ENCODE measurements at places on chromosomes 2 and 18. TPM values are rescaled to one million over a fixed set of nuclear protein-coding genes. Genes with fewer than 3 reads are reported as not detected.

DNA sequence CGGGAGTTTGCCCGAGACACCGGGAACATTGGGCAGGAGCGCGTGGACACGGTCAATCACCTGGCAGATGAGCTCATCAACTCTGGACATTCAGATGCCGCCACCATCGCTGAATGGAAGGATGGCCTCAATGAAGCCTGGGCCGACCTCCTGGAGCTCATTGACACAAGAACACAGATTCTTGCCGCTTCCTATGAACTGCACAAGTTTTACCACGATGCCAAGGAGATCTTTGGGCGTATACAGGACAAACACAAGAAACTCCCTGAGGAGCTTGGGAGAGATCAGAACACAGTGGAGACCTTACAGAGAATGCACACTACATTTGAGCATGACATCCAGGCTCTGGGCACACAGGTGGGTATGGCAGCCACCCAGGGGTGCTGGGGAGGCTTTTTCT is 73.8 kb upstream of the EML6 start:
- H3K4me1 ChIP-seq = no peaks in the 10 kb centered on the region
- DNase-seq = no peak
- H3K27me3 ChIP-seq = no peaks in the 10 kb centered on the region
- H3K27ac ChIP-seq = no peak overlapping the region
- no peak overlapping the region for H3K4me3 ChIP-seq

DNA sequence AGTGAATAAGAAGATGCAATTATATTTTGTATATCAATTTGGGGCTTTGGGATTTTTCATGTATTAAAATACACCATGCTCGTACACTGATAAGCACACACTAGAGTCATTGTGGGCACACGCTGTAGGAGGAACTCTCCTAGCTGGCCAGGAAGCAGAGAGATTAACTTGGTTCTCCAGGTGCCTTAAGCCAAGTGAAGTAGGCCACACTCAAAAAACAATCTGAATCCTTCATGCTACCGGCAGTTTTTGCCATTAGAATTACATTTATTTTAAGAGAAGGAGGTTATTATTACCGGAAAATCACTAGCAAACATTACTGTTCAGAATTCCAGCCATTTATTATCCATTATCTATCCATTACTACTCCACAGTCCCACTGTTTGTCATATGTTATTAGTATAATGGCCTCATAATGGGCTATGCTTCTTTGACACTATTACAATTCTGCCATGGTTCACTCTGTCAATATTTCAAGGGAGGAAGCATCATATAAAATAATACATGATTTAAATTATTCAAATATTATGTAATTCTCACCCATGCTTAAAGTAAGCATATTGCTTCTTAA is 214.4 kb downstream of the L3MBTL4 start:
- H3K4me3 ChIP-seq = no peak overlapping the region
- no peaks in the 10 kb centered on the region for H3K36me3 ChIP-seq

DNA sequence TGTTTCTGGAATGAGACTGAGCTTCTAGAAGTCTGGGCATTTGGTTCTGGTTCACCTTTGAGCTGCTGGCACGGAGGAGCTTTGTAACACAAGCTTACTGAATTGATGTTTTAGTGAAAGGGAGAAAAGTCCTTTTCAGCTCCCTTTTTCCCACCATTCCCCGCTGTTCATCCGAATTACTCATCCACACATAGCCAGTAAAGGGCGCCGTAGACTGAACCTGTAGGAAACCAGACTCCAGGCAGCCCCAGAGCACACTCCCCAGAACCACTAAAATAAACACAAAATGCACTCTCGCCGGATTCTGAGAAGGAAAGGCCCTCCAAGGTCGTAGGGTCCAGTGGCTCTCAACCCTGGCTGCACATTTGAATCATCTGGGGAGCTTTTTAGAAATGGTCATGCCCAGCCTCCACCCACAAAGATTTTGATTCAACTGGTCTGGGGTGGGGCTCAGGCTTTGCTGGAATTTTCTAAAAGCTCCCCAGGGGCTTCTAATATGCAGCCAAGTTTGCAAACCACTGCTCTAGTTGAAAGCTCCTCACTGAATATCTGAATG is 29.6 kb downstream of the TCF7L1 start:
- H3K36me3 ChIP-seq = no peaks in the 10 kb centered on the region
- no peak overlapping the region for H3K4me3 ChIP-seq
- H3K27ac ChIP-seq = no peak overlapping the region
- no peak for DNase-seq
- no peaks in the 10 kb centered on the region for H3K4me1 ChIP-seq

GRCh38 chr2:165425556-165425955 is 43.9 kb upstream of the CSRNP3 start:
- no peak for DNase-seq
- no peak overlapping the region for H3K27ac ChIP-seq
- H3K36me3 ChIP-seq = no peaks in the 10 kb centered on the region
- no peaks in the 10 kb centered on the region for H3K27me3 ChIP-seq
- H3K4me1 ChIP-seq = no peaks in the 10 kb centered on the region

DNA sequence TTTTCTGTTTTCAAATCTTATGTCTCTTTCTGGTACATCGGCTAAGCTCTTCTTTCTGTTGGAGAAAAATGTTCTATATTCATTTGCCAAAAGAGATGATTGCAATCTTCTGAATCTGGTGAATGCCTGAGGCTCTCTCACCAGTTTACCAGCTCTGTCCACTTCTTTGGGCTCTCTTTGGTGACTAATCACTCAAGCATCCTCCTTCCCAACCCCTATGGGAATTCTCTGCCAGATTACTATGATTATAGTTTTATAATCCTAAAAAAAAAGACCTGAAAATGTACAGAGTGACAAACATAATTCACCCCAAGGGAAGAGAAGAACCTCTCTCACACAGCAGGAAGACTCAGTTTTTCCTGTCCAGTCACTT is 187.3 kb downstream of the CAMKMT start:
- H3K27ac ChIP-seq = no peak overlapping the region
- H3K36me3 ChIP-seq = no peaks in the 10 kb centered on the region
- H3K4me1 ChIP-seq = no peaks in the 10 kb centered on the region
- H3K27me3 ChIP-seq = no peaks in the 10 kb centered on the region
- H3K4me3 ChIP-seq = no peak overlapping the region

- no peak overlapping the region for H3K27ac ChIP-seq
- H3K27me3 ChIP-seq = no peaks in the 10 kb centered on the region
- no peak overlapping the region for H3K4me3 ChIP-seq
- DNase-seq = no peak
These were observed 14.4 kb downstream of the OTOF start for GRCh38 chr2:26463244-26464192.

- H3K27ac ChIP-seq = no peak overlapping the region
- no peaks in the 10 kb centered on the region for H3K4me1 ChIP-seq
- no peaks in the 10 kb centered on the region for H3K27me3 ChIP-seq
- no peak overlapping the region for H3K4me3 ChIP-seq
- DNase-seq = no peak
These were observed 84.2 kb downstream of the KLHL29 start for GRCh38 chr2:23469142-23469540.

DNA sequence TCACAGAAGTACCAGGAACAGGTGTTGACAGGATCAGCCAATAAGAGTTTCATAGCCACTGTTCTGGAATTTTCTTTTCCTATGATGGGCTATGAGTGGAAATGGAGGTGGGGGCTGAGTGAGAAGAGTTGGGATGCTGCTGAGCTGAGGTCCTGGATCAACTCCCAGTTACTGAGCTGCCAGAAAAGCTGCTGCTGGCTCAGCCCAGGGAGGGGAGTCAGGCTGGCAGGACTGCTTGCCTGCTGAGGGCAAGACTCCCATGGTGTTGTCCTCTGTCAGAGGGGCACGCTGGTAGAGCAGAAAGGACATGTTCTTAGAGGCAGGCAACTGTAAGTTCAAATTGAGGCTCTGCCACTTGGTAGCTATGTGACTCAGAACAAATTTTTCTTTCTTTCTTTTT is 11.8 kb downstream of the TPGS2 start:
- no peaks in the 10 kb centered on the region for H3K27me3 ChIP-seq
- H3K4me3 ChIP-seq = no peak overlapping the region
- no peaks in the 10 kb centered on the region for H3K36me3 ChIP-seq
- H3K4me1 ChIP-seq = no peaks in the 10 kb centered on the region

- no peaks in the 10 kb centered on the region for H3K27me3 ChIP-seq
- no peak for DNase-seq
- H3K27ac ChIP-seq = peak overlapping the region; percentile 88
- peaks cover 64% of the 10 kb centered on the region for H3K4me1 ChIP-seq
- peak overlapping the region; percentile 66 for H3K4me3 ChIP-seq
These were observed 465 bp upstream of the PLEKHA3 start for GRCh38 chr2:178479758-178480226.

DNA sequence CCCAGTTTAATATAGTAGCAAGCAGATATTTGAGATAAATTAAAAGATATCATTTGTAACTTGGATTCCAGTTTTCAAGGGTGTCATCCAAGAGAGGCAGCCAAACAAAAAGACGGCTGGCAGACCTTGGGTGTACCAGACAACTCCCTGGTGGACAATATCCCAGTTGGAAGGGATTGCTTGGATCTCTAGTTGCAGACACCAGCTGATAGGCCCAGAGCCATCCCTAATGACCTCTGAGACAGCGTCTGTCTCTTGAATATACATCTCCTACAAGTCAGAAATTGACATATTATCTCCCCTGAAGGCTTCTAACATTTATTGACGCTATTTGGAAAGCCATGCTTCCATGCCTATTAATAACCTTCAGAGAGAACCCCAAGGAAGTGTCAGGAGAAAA is 67.7 kb downstream of the ACVR1 start:
- H3K27ac ChIP-seq = no peak overlapping the region
- H3K4me3 ChIP-seq = no peak overlapping the region
- no peak for DNase-seq
- H3K36me3 ChIP-seq = no peaks in the 10 kb centered on the region
- no peaks in the 10 kb centered on the region for H3K27me3 ChIP-seq

- peak overlapping the region; percentile 62 for H3K4me3 ChIP-seq
- H3K4me1 ChIP-seq = peaks cover 29% of the 10 kb centered on the region
- no peaks in the 10 kb centered on the region for H3K27me3 ChIP-seq
These were observed 484 bp downstream of the ABCB6 start for GRCh38 chr2:219218217-219218731.

DNA sequence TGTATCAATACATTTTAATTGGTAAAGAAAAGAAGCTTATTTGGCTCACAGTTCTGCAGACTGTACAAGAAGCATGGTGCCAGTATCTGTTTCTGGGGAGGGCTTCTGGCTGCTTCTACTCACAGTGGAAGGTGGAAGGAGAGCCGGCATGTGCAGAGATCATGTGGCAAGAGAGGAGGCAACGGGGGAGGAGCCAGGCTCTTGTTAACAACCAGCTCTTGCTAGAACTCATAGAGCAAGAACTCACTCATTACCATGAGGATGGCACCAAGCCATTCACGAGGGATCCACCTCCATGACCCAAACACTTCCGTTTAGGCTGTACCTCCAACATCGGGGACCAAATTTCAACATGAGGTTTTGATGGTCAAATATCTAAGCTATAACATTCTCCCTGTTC is 7.5 kb downstream of the PARD6G start:
- H3K4me3 ChIP-seq = no peak overlapping the region
- H3K36me3 ChIP-seq = peaks cover 12% of the 10 kb centered on the region
- peaks cover 10% of the 10 kb centered on the region for H3K4me1 ChIP-seq
- no peak overlapping the region for H3K27ac ChIP-seq
- no peaks in the 10 kb centered on the region for H3K27me3 ChIP-seq

GRCh38 chr18:63317556-63317946 is 2.0 kb downstream of the BCL2 start:
- H3K4me3 ChIP-seq = peak overlapping the region; percentile 59
- peak overlapping the region; percentile 87 for H3K27ac ChIP-seq
- no peaks in the 10 kb centered on the region for H3K27me3 ChIP-seq
- no peaks in the 10 kb centered on the region for H3K36me3 ChIP-seq
- no peak for DNase-seq

- no peak overlapping the region for H3K27ac ChIP-seq
- H3K4me3 ChIP-seq = no peak overlapping the region
- H3K27me3 ChIP-seq = no peaks in the 10 kb centered on the region
- H3K4me1 ChIP-seq = peaks cover 41% of the 10 kb centered on the region
- no peaks in the 10 kb centered on the region for H3K36me3 ChIP-seq
These were observed 76.9 kb downstream of the DIS3L2 start for GRCh38 chr2:232038251-232038880.

DNA sequence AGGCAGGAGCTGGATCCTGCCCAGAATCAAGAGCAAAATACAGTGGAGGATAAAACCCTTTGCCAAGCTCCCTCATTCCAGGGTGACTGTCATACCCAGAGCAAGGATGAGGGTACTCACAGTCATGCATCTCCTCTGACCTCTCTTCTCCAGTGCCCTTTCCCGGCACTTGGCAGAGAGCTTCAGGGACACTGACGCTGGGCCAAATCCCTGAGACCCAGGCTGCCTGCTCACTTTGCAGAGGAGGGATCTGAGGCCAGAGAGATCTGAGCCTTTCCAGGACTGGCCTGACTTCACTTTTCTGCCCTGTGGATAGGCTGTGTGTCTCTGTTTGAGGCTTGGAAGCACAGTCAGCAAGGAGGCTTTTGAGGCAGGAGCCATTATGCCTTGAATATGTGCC is 330.0 kb downstream of the CELF4 start:
- no peaks in the 10 kb centered on the region for H3K4me1 ChIP-seq
- H3K4me3 ChIP-seq = no peak overlapping the region
- no peaks in the 10 kb centered on the region for H3K36me3 ChIP-seq
- no peaks in the 10 kb centered on the region for H3K27me3 ChIP-seq
- DNase-seq = no peak

DNA sequence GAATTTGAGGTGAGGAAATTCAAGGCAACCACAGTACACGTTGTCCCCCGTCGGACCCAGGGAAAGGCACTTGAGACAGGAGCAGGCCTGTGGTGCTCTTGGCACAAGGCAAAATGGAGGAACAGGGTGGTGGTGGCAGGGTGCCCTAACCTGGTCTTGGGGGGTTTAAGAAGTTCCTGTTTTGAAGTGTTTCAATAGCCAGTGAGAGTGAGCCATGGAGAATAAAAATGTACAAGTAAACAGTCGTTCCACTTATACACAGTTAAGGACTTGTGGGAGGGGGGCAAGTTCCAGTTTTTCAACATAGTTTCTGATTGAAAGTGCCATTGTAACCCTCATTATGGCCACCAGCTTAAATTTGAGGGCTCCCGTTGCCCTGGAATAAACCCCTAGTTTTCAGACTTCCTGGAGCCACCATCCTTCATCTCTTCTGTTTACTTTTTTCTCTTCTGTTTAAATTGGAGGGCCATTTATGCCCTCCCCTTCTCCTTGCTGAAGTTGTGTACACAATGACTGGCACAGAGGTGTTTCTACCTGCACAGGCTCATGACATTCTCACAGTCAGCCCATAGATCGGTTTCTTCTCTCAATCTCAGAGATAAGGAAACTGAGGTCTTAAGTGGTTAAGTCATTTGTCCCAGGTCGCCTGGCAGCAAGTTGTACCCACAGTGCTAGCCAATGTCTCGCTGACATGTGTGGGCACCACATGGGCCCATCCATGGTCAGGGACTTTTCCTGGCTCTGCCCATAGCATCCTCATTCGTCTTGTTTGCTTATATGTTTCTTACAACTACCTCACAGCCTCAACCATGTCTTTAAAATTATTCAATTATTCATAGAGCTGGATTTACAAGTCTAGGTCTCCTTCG is 66.0 kb upstream of the ST3GAL5 start:
- H3K4me1 ChIP-seq = peaks cover 4% of the 10 kb centered on the region
- no peaks in the 10 kb centered on the region for H3K27me3 ChIP-seq
- no peak overlapping the region for H3K4me3 ChIP-seq
- no peaks in the 10 kb centered on the region for H3K36me3 ChIP-seq
- H3K27ac ChIP-seq = no peak overlapping the region
- DNase-seq = no peak

ITPRIPL1 gene
- 1.9 TPM for total RNA-seq

PTPN18 gene
- total RNA-seq = 41.4 TPM

REG1B gene
- not detected for total RNA-seq

TLX2 gene
- not detected for total RNA-seq

CCDC74A gene
- 2.3 TPM for total RNA-seq

SIGLEC15 gene
- total RNA-seq = not detected

LGALSL gene
- 49.4 TPM for total RNA-seq

DSG1 gene
- 10.5 TPM for total RNA-seq

PRKAG3 gene
- total RNA-seq = not detected

NYAP2 gene
- total RNA-seq = not detected

STARD7 gene
- 103 TPM for total RNA-seq

LIMS3 gene
- not detected for total RNA-seq

ANO7 gene
- not detected for total RNA-seq
